ENCODE measurements at places on chromosomes 6 and 20.

- no peak for DNase-seq
Observed at GRCh38 chr20:8854571-8854970, 214.3 kb upstream of the PLCB4 start.

GRCh38 chr20:43994486-43995100, 79.9 kb downstream of the TOX2 start:
- no peak for DNase-seq

DNA sequence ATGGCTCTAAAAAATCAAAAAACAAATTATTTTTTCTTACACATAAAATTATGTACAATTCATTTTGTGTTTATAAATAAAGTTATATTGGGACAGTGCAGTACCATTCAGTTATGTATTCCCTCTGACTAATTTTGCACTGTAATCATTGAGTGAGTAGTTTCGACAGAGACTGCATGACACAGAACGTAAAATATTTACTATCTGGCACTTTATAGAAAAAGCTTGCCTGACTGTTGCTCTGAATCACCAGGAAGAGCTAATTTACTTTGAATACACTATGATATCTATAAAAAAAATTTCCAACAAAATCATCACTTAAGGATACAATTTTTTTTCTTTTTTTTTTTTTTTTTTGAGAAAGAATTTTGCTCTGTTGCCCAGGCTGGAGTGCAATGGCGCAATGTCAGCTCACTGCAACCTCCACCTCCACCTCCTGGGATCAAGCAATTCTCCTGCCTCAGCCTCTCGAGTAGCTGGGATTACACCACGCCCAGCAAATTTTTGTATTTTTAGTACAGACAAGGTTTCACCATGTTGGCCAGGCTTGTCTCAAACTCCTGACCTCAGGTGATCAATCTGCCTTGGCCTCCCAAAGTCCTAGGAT, 11.0 kb upstream of the KHDC1L start:
- DNase-seq = no peak

GRCh38 chr6:139528471-139528870, 154.0 kb upstream of the CITED2 start:
- DNase-seq = no peak

DNA sequence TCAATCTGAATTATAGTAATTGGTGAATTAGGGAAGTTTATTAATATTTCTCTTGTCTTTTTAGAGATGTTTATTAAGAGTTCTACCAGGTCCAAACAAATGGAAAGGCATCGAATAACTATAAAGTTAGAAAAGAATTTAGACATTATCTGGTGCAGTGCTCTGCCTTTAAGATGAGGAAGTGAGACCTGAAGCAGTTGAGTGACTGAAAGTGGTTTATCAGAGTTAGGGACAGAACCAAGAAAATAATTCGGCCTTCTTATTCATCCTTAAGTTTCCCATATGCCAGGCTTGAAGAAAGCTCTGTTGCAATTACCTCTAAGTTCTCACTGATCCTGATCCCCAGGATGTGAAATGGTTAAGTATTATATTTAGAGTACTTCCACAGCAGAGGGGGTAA, 94.2 kb upstream of the FLRT3 start:
- DNase-seq = no peak

- DNase-seq = no peak
Observed at GRCh38 chr6:133939778-133940667, 13.0 kb upstream of the TBPL1 start.

DNA sequence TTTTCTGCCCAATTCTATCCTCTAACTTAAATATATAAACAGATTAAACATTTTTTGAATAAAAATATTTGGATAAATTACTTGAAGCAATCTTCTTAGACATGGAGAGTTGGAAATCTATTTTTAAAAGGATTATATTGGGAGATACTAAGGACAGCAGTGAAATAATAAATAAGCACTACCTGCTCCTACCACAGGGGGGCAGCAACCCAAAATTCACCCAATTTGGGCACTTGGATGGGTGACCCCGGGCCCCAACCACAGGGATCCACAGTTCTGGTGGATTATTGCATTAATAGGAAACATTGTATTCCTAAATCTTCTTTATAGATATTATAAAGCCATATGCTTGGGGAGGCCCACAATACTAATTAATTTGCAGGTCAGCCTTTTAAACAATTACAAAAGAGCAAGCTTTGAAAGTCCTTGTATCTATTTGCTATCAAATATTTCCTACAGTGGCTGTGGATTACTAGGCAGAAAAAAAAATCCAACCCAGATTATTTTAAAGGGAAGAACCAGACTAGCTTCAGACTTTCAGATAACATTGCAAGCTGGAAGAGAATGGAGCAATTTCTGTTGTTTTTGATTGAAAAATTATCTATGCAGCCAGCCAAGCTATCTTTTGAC, 66.4 kb upstream of the PDE10A start:
- DNase-seq = no peak

DNA sequence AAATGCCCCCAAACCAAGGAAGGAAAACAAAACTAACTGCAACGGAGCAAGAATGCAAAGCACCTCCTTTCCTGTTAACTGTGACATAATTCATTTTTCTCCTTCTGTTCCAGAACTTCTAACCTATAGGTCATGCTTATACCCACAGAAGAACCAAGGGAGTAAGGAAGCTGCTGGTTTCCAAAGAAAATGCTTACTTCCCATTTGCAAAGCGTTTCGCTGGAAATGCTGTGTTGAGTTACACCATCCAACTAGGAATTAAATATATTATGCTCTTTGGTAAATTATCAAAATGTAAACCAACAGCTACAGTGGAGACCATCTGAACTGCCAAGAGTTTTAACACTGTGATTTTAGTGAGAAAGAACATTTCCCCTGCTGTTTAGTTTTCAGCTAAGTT, 42.9 kb downstream of the ATXN1 start:
- DNase-seq = no peak

DNA sequence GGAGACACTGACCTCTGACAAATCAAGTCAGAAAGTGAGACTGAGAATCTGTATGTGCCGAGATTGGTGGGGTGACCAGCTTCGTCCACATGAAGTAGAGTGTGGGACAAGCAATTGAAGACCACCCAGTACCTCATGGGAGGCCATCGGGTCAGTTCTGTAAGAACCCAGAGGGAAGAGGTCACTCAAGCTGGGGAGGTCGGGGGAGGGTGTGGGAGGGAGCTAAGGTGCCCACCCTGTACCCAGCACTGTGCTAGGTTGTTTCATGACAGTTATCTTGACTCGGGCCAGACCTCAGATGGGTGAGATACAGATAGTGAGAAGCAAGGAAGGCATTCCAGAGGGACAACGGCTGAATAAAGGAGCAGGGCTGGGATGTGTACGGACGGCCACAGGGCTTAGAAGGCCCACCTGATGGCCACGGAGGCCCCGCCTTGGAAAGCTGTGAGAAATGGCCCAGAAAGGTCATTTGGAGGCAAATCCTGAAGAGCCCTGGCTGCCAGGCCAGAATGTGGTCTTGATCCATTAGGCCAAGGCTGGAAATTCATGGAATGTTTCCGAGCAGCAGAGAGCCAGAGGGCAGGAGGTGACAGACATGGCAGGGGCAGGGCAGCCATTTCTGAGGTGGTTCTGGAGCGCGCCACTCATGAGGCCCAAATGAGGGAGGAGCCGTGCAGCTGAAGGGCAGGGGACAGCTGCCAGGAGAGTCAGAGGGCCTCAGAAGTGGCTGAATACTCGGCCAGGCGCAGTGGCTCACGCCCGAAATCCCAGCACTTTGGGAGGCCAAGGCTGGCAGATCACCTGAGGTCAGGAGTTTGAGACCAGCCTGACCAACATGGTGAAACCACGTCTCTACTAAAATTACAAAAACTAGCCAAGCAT, 7.7 kb downstream of the MMP24OS start:
- DNase-seq = no peak

DNA sequence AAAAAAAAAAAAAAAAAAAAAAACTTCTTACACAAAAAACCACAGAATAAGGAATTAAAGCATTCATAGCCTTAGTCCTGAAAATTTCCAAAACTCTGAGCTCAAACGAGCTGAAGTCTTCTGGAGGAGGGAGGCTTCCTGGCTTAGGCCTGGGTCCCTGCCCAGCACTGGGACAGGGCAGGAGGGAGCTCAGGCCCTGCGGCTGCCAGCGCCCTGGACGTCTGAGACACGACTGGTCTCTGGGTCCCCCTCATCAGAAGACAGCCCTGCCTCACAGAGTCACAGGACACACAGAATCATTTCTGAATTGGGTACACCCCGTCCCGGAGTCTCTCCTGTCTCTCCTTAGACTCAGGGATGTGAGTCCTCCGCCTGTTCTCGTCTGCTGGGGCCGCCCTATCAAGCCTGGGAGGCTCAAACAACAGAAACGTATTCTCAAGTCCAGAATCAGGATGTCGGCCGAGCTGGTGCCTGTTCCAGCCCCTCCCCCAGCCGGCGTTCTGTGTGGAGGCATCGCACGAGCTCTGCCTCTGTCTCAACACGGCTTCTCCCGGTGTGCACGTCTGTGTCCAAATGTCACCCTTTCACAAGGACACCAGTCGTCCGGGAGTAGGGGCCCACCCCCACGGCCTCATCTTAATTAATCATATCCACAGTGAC, 39.4 kb downstream of the ZBTB46 start:
- DNase-seq = no peak

GRCh38 chr6:98002678-98003077, 719.7 kb upstream of the MMS22L start:
- DNase-seq = no peak

DNA sequence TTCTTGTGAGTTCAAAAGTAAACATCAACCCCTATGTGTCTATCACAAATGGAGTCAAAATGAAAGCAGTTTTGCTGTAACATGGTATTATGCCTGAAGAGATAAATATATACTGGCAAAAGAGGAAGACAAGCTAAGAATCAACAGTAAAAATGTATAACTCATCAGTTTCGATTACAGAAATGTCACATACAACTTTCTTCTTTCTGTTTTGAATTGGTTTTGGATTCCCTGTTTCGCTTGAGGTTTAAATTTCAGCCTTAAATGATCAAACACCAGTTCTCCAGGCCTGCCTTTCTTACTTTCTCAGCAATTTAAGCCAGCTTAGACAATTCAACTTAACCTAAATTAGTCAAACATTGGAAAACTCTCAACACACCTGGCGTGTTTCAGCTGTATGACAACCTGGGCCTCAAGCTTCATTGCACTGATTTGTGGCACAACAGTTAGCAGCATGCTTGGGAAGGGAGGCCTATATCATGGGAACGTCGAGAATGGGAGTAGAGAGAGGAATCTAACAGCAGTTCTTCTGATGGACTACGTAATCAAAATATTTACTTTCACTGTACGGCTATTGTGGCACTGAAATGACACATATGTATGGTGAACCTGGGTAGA, 51.9 kb upstream of the MARCKS start:
- DNase-seq = no peak

GRCh38 chr6:64010010-64010409, 374.4 kb downstream of the PHF3 start:
- DNase-seq = no peak

GRCh38 chr6:139569566-139569965, 195.1 kb upstream of the CITED2 start:
- no peak for DNase-seq

DNA sequence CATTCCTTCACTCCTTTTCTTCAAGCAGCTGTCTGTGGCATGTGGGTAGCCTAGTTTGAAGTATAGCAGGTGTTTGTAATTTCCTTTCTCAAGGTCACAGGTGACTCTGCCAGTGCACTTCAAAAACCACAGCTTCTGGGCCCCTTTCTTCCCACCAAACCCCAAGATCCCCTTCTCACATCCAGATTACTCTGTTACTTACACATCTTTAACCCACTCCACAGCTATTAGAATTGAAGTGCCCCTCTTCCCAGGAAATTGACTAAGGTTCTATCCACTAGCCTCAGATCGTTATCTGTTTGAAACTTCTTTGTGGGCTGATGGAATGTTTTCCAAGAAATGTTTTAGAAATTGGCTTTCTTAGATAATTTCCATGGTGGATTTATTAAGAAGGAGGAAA, 150.8 kb downstream of the AHI1 start:
- DNase-seq = no peak

DNA sequence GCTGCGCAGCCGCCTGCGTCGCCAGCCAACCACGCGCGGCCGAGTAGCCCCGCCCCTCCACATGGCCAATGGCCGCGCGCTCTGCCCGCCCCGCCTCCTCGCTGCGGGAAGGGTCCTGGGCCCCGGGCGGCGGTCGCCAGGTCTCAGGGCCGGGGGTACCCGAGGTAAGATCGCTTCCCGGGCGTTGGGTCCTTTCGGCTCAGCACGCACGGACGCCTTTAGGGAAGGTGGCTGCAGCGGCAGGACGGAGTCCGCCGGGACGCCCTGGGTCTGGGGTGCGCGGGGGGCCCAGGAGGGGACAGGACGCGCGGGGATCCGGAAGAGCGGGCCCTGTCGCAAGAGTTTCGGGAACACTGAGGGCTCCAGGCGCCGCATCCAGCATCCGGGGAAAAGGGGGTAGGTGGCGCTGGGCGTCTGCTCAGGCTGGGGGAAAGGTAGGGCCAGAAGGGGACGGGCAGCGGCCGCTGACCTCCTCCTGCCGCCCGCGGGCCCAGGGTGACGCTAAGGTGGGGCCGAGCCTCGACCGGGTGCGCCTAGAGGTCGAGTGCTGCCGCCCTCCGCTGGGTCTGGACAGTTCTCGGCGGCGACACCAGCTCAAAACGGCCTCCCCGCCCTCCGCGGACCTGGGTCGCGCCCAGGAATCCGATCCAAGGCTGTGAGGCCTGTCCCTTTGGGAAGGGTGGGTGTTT, at the start of gene MAVS:
MAVS (plus strand) TSS at position 95 of the 689 bp plus-strand sequence. CDS start 7,791 bp downstream, outside the sequence.
- peak; percentile 88 for DNase-seq

DNA sequence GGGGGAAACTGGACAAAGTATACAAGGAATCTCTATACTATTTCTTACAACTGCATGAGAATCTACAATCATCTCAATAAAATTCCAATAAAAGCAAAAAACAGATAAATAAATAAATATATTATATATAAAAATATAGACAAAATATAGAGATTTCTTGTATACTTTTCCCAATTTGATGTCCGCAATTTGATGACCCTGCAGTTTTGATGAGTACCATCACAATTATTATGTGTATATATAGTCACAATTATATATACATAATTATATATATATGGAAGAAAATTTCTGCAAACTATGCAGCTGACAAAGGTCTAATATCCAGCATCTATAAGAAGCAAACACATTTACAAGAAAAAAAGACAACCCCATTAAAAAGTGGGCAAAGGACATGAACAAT, 169.2 kb upstream of the ATXN1 start:
- no peak for DNase-seq

- peak; percentile 52 for DNase-seq
Observed at GRCh38 chr6:52333840-52334200, 28.1 kb upstream of the PAQR8 start.

DNA sequence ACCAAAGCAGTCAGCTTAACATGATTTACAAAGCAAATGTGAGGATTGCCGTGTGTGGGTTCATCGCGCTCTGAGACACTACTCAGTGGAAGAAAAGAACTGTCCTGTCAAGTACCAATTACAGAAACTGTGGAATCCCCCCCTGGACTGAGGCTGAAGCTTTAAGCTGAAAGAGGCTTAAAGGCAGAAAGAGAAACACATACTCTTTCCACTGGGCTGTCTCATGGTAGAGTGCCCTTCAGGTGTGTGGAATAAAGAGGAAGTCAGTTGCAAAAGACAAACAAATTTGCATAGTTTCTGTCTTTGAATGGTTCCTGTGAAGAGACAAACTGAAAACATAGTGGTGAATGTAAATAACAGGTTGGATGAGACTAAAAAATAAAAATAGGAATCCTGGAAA, 560.4 kb upstream of the SYNCRIP start:
- no peak for DNase-seq

GRCh38 chr6:75546381-75546780, 52.8 kb upstream of the FILIP1 start:
- DNase-seq = no peak

Data from immature natural killer cell (primary cell).